SJSA1 (cell line): ENCODE measurements at places on chromosomes 6 and 20. TPM values are rescaled to one million over a fixed set of nuclear protein-coding genes. Genes with fewer than 3 reads are reported as not detected.

The PMEPA1 gene
- total RNA-seq = 4.9 and 13.9 TPM in 2 replicates

The TRIM40 gene
- total RNA-seq = not detected in 2 replicates

The CD24 gene
- 299 and 431 TPM in 2 replicates for total RNA-seq

The SLC35D3 gene
- total RNA-seq = not detected in 2 replicates

The SLPI gene
- not detected in 2 replicates for total RNA-seq

The CDC25B gene
- 74.6 and 76.0 TPM in 2 replicates for total RNA-seq

The MAS1 gene
- not detected in 2 replicates for total RNA-seq

The SYNDIG1 gene
- not detected in 2 replicates for total RNA-seq

The MEP1A gene
- total RNA-seq = 0.08 and 1.0 TPM in 2 replicates

The CDSN gene
- not detected in 2 replicates for total RNA-seq

The PRKN gene
- total RNA-seq = not detected in 2 replicates

The PLEKHG1 gene
- total RNA-seq = 0.08 TPM in 1 of 2 replicates, not detected in the other

The TRIM10 gene
- total RNA-seq = not detected in 2 replicates

The ZNF334 gene
- total RNA-seq = 0.11 TPM in 1 of 2 replicates, not detected in the other

The LZTS3 gene
- 3.9 and 6.1 TPM in 2 replicates for total RNA-seq

The PRR18 gene
- 0.76 and 1.0 TPM in 2 replicates for total RNA-seq

The PPDPF gene
- 47.2 and 56.7 TPM in 2 replicates for total RNA-seq

The CALHM5 gene
- 6.2 and 7.2 TPM in 2 replicates for total RNA-seq

The COX4I2 gene
- not detected in 2 replicates for total RNA-seq

The MUCL3 gene
- not detected in 2 replicates for total RNA-seq

The CSNK2A1 gene
- total RNA-seq = 135 and 158 TPM in 2 replicates

The GGTLC1 gene
- not detected in 2 replicates for total RNA-seq

The COL11A2 gene
- total RNA-seq = 0.32 TPM in 1 of 2 replicates, not detected in the other

The NR2E1 gene
- 0.03 and 0.81 TPM in 2 replicates for total RNA-seq

The GFOD1 gene
- total RNA-seq = 10.8 and 13.2 TPM in 2 replicates

The ARHGAP40 gene
- 0.06 TPM in 1 of 2 replicates, not detected in the other for total RNA-seq
